ENCODE measurements at places on chromosomes 1 and 21. TPM values are rescaled to one million over a fixed set of nuclear protein-coding genes. Genes with fewer than 3 reads are reported as not detected.

The CD5L gene
- total RNA-seq, result not detected

The TPR gene
- 41.9 TPM for total RNA-seq

The OSCP1 gene
- 7.4 TPM for total RNA-seq

The C1orf116 gene
- 6.5 TPM for total RNA-seq

The HTR6 gene
- total RNA-seq, result 0.15 TPM

The DNASE2B gene
- not detected for total RNA-seq

The HNRNPR gene
- total RNA-seq, result 167 TPM

The TMEM125 gene
- total RNA-seq, result not detected

The BTBD8 gene
- 0.58 TPM for total RNA-seq

The ABCD3 gene
- total RNA-seq, result 22.1 TPM

The TAF13 gene
- total RNA-seq, result 24.8 TPM

The NPPA gene
- total RNA-seq, result not detected

The MPL gene
- total RNA-seq, result not detected

The KLHDC7A gene
- total RNA-seq, result 1.4 TPM

The LIX1L gene
- 12.0 TPM for total RNA-seq

The KCNQ4 gene
- total RNA-seq, result 0.20 TPM

The HSPB7 gene
- total RNA-seq, result not detected

The KCNT2 gene
- 0.03 TPM for total RNA-seq

The LEMD1 gene
- not detected for total RNA-seq

The LPAR3 gene
- total RNA-seq, result 0.16 TPM

The KCNJ9 gene
- not detected for total RNA-seq

The BATF3 gene
- 36.0 TPM for total RNA-seq

The RXRG gene
- not detected for total RNA-seq

The ZSWIM5 gene
- total RNA-seq, result 0.46 TPM

The IVL gene
- total RNA-seq, result 0.10 TPM

The S100A7A gene
- total RNA-seq, result not detected

The SLC19A2 gene
- 24.8 TPM for total RNA-seq

The DLGAP3 gene
- total RNA-seq, result 0.22 TPM

The CA14 gene
- total RNA-seq, result not detected

The MXRA8 gene
- total RNA-seq, result 0.44 TPM

The NTNG1 gene
- not detected for total RNA-seq

The RPE65 gene
- total RNA-seq, result not detected

Measured in A549 treated with Mapracorat at 1 μM for 4 hours (cell line).